ENCODE measurements at places on chromosomes 1 and 21. TPM values are rescaled to one million over a fixed set of nuclear protein-coding genes. Genes with fewer than 3 reads are reported as not detected.

Gene TP73
- total RNA-seq: not detected

Gene TBX15
- total RNA-seq: 7.3 TPM

Gene RAP1GAP
- not detected for total RNA-seq

Gene SLC16A4
- 6.3 TPM for total RNA-seq

Gene GJA9
- total RNA-seq: not detected

Gene OR2L13
- not detected for total RNA-seq

Gene FCRLB
- total RNA-seq: 5.5 TPM

Gene FCN3
- not detected for total RNA-seq

Gene S100A1
- not detected for total RNA-seq

Gene SERTAD4
- 0.20 TPM for total RNA-seq

Gene KIF17
- total RNA-seq: not detected

Gene TOR1AIP1
- total RNA-seq: 38.9 TPM

Gene LORICRIN
- total RNA-seq: not detected

Gene EDARADD
- total RNA-seq: not detected

Gene WDR3
- total RNA-seq: 25.0 TPM

Gene CR1L
- not detected for total RNA-seq

Gene CELSR2
- under 0.01 TPM for total RNA-seq

Gene P3H1
- total RNA-seq: 111 TPM

Gene CLDN19
- not detected for total RNA-seq

Gene DIPK1A
- 5.9 TPM for total RNA-seq

Gene RHEX
- total RNA-seq: not detected

Gene LRRC39
- 0.37 TPM for total RNA-seq

Gene ITLN2
- total RNA-seq: not detected

Gene KLHL17
- total RNA-seq: 9.2 TPM

Gene C1orf87
- total RNA-seq: not detected

Gene ZNF683
- not detected for total RNA-seq

Gene TRPM2
- not detected for total RNA-seq

Gene C1QA
- total RNA-seq: not detected

Gene ATP1A4
- total RNA-seq: not detected

Gene SERINC2
- total RNA-seq: 15.4 TPM

Gene ZNF670
- 3.3 TPM for total RNA-seq

Gene RNF223
- not detected for total RNA-seq

Gene DMRTA2
- not detected for total RNA-seq

Gene MCOLN2
- total RNA-seq: 0.37 TPM

Gene OR2W3
- 3.7 TPM for total RNA-seq

Gene HSPB7
- under 0.01 TPM for total RNA-seq

Gene CASP9
- total RNA-seq: 3.9 TPM

Gene GPR37L1
- total RNA-seq: not detected

Gene AMIGO1
- total RNA-seq: 0.73 TPM

Gene MMEL1
- not detected for total RNA-seq

Gene C1orf226
- not detected for total RNA-seq

Gene AQP10
- total RNA-seq: not detected

Gene FGR
- not detected for total RNA-seq

Gene TFF2
- total RNA-seq: not detected

Gene SMIM1
- total RNA-seq: 0.39 TPM
